ENCODE measurements at places on chromosomes 7 and 10. TPM values are rescaled to one million over a fixed set of nuclear protein-coding genes. Genes with fewer than 3 reads are reported as not detected.

DNA sequence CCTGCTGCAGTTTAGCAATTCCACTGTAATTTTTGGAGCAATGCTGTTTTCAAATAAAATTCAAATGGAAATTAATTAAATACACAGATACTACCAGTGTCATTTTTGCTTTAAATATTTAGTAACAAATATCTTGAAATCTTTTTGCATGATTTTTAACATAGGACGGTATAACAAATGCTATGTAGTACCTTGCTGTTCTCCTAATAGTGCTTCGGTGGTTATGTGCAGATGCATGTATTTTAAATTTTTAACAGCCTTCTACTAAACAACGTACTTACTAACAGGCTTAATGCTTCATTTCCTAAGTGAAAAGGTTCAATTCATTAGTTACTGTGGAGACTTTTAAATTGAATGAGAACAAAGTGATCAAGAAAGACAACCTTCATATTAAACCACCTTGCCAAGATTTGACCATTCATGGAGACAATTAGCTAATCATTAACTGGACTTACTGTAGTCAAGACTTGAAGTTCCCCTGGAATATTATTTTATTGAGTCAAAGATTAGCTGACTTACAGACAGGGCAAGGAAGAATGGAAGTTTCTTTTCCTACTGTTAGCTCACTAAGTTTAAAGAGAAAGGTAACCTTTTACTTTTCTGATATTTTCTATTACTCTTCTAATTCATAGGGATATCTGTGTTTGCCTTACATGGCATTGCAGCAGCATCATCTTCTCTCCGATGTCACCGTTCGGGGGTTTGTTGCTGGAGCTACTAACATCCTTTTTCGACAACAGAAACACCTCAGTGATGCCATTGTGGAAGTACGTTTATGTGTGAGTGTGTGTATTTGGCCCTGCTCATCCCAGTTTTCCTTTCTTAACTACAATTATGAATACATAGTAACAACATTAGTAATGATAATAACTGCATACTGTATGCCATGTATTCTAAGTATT lies 74.3 kb downstream of the AVL9 start:
- DNase-seq: no peak

- no peak for DNase-seq
Measured at GRCh38 chr10:5741276-5741675, 56.6 kb downstream of the TASOR2 start.

- DNase-seq: peak; percentile 55
Measured at GRCh38 chr7:34991938-34992840, 45.1 kb downstream of the DPY19L1 start.

DNA sequence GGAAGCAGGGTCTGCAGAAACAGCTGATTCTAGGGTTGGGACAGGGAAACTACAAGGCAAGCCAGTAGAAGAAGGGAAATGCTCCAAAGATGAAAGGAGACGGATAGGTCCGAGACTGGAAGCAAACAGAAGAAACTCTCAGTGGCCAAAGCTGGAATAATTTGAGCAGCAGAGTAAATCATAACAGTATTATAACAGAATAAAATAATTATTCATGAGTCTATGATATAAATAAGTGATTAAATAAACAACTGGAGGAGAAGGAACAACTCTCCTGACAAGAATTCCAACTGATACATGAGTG lies 27.6 kb downstream of the EZH2 start:
- DNase-seq: no peak

DNA sequence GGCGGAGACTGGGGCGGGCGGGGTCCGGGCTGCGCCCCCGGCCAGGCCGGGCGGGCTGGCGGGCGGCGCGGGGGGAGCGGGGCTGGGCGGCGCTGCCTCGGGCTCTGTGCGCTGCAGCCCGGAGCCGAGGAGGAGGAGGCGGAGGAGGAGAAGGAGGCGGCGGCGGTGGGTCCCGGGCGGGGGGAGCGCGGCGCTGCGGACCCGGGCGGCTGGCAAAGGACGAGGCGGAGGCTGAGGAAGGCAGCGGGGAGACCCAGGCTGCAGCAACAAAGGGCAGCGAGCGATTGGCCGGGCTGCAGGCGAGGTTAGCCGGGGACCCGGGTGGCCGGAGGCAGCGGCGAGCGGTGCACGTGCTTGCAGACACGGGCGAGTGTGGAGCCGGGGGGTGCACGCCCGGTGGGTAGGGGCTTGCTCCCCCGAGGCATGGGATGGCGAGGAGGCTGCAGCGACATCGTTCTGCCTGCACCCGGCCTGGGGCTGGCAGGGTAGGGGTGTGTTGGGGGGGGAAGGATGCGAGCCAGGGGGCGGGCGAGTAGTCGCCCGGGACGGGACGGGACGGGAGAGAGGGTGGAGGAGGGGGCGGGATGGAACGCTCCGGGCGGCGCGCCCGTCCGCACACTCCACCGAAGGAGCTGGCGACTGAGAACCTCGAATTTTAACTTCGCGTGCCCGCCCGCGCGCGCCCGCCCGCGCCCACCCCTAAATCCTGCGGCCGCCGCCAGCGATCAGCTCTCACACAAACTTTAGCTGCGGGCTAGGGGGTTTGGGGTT lies 844 bp upstream of the KAT6B start:
- no peak for DNase-seq

- DNase-seq: no peak
Measured at GRCh38 chr7:133571076-133571475, 318.2 kb downstream of the EXOC4 start.

DNA sequence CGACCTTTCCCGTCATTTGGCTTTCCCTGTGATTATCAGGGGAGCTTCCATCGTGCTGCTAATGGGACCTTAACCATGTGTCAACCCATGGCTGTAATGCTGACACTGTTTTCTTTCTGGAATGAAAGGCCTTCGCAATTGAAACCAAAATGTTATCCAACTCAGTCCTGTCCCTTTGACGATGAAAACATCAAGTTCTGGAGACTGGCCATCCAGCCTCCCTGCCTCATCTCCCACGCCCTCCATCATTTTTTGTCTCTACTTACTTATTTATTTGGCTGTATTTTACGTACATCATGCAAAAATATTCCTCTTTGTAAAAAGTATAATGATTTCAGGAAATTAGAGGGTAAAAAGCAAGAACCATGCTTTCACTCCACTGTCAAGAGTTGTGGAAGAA lies 69.8 kb downstream of the EGFR start:
- DNase-seq: no peak

- no peak for DNase-seq
Measured at GRCh38 chr10:6269432-6269831, 66.7 kb downstream of the PFKFB3 start.

GRCh38 chr10:100340948-100341847 lies 5.8 kb upstream of the SCD start:
- no peak for DNase-seq

- peak; percentile 45 for DNase-seq
Measured at GRCh38 chr10:30219971-30220751, 128.9 kb downstream of the MTPAP start.

DNA sequence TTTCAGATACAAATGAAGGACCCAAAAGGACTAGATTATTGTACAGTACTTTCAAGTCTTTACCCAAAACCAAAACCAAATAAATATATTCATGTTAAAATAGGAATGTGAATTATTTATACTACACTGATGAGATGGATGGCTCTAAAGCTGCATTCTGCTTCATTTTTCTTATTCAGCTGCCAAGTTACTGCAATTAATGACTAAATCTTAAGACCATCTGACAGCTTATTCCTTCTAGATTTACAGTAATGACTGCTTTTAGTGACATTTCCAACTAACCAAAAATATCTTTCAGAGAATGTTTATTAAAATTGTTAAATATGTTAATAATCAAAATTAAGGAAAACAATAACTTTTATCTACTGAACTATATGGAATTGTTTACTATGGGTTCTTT lies 20.9 kb downstream of the ENKUR start:
- no peak for DNase-seq

- DNase-seq: no peak
Measured at GRCh38 chr10:26090026-26090425, 126.5 kb upstream of the GAD2 start.

DNA sequence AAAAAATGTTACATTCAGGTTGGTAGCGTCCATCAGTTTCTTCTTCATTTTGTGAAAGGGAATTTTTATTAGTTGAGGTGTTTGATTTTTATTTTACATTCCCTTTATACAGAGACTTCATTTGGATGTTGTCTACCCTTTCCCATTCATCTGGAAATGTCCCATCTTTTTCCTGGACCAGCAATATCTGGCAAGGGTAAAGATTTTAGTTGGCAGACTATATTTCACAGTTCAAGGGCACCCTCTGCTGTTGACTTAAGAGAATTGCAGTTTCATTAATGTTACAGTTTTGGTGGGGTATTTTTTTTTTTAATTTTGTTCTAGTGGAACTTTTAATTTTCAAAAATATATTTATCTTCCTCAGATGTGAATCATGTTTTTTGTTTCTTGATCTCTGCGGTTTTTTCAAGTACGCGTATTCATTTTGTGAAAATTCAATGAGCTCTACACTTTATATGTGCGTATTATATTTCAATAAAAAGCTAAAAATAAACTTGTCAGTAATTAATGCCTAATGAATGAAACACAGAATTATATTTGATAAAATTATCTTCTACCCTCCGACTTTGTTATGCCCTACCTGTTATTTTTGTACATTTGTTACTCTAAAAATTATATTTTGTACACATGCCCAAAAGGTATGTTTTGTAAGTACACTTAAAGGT lies 97.9 kb upstream of the KLF14 start:
- DNase-seq: peak; percentile 55

GRCh38 chr7:11767148-11767547 lies 64.8 kb downstream of the THSD7A start:
- no peak for DNase-seq

DNA sequence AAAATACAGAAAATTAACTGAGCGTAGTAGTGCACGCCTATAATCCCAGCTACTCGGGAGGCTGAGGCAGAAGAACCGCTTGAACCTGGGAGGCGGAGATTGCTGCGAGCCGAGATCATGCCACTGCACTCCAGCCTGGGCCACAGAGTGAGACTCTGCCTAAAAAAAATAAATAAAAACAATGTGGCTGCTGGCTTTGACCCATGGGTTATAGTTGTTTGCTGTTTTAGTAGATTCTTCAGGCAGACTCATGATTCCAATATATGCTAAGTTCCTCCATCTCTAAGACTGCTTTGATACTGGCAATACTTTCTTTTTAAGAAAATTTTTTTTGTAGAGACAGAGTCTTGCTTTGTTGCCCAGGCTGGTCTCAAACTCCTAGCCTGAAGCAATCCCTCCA lies 8.4 kb downstream of the OLAH start:
- DNase-seq: no peak

GRCh38 chr7:103991406-103991805 lies 1.9 kb upstream of the RELN start:
- no peak for DNase-seq

- no peak for DNase-seq
Measured at GRCh38 chr10:69575164-69575722, 2.0 kb upstream of the NEUROG3 start.

DNA sequence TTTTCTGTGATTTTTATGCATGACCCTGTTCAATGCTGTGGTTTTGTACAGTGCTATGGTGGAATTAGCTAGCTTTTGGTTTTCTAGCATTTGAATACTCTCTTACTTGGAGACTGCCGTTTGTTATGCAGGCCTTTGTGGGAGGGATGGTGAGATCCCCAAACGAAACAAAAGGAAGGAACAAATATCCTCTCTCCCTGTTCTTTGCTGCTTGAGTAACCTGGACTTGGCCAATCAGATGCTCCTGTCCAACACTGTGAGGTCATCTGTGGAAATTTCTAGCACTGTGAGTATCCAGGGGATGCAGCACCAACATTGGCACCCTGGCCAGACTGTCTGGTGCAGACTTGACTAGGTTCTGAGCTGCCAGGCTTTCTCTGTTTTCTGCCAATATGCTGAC lies 314.4 kb downstream of the ANKRD30A start:
- DNase-seq: no peak

GRCh38 chr7:103679151-103680132 lies 233.4 kb upstream of the SLC26A5 start:
- DNase-seq: peak; percentile 16

DNA sequence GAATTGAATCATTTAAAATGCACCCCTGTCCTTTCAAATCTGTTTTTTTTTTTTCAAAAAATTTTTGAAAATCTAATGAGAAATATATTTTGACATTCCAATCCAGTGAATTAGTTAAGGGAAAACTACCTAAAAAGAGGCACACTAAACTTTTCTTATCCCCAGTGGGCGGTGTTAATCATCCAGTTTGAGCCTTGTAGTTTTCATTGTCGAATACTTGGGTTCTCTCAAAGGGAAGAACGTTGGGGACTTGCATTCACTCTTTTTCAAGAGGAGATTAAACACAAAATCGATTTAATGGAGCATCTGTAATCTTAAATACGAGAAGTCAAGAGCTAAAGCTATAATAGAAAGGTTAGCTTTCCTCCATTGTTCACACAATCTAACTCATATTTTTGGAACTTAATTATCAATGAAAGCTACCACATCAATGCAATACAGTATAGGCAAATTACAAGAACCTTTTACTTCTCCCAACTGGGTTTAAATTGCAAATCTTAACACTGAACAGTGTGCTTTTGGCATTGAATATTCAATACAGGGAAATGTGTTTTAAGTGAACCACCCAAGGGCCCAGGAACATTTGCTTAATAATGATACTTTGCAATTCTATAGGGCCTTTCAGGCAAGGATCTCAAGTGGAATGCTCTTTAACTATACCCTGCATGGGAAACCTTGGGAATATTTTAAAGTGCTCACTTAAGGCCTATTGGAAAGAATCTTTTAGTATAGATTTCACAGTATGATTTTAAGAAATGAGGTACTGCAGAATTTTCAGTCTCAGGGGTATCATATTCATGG lies 13.1 kb upstream of the SP8 start:
- DNase-seq: no peak

DNA sequence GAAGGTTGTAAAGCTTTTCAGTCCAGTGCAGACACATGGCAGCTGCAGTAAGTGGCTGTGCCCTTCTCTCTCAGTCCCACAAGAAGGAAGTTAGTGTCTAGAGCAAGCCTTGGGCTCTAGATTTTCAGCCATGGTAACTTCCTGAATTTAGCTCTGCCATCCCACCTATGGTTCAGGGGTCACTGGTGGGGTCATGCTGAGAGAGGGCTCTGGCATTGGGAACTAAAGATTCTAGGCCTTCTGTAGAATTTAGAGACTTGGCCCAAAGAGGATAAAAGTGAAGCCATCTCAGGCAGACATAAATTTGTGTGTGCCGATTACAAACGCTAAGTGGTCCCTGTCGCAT lies 113.5 kb downstream of the COL13A1 start:
- DNase-seq: no peak

The MSMB gene
- not detected for total RNA-seq

The NRG3 gene
- not detected for total RNA-seq

The PNLIPRP2 gene
- total RNA-seq: not detected

The AGR3 gene
- not detected for total RNA-seq

The COL1A2 gene
- total RNA-seq: 1,652 TPM

The ZNF239 gene
- total RNA-seq: 2.2 TPM
